Amniotic stem cell (primary cell): ENCODE measurements at places on chromosomes 13 and 19.

GRCh38 chr13:77040835-77041234, 13.9 kb upstream of the FBXL3 start:
- DNase-seq: no peak

GRCh38 chr13:37070956-37071355, 11.5 kb upstream of the SUPT20H start:
- no peak for DNase-seq

- no peak for DNase-seq
Measured at GRCh38 chr13:30192320-30193093, 114.8 kb downstream of the KATNAL1 start.

DNA sequence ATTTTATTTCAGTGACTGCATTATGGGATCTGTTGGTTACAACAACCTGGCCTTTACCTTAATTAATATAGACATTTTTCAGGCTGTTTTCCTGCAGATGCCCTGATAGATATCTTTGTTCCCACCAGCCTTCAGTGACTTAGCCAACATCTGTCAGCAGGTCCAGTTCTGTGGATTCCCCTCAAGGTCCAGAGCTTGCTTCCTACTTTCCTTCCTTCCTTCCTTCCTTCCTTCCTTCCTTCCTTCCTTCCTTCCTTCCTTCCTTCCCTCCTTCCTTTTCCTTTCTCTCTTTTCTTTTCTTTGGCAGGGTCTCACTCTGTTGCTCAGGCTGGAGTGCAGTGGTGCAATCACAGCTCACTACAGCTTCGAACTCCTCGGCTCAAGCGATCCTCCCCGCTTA, 14.4 kb upstream of the CYP2B6 start:
- no peak for DNase-seq

- DNase-seq: no peak
Measured at GRCh38 chr19:42378225-42379215, 11.6 kb downstream of the CNFN start.

DNA sequence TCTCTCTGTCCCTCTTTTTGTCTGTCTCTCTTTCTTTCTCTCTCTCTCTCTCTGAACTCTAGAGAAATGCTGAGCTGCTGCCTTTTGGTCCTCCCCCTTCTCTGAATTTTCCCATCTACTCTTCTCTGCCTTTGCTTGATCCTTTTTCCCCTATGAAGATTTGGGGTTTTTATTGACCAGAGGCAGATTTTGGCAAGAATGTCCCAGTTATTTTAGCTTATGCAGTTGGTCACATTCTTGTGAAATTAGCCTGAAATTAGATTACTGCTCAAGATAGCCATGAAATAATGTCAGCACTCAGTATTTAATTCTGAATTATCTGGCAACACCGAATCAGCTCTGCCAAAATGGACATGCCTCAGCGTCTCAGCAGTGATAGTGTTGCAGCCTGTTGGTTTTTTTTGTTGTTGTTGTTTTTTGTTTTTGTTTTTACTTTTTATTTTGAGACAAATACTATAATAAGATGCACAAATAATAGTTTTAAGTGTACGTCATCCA, 17.2 kb upstream of the SPART start:
- DNase-seq: no peak

DNA sequence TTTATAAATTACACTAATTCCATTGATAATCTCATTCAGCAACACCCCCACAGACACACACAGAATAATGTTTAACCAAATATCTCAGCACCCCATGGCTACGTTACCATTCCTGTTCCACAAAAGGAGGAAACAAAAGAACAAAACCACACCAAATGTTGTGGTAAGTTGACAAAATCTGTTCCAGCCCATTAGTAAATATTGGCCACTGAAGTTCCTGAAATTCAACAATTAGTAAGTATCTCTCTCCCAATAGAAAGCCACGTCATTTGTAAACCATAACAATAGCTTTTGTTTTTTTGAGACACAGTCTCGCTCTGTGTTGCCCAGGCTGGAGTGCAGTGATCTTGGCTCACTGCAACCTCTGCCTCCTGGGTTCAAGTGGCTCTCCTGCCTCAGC, 2.3 kb upstream of the FCAR start:
- DNase-seq: no peak

DNA sequence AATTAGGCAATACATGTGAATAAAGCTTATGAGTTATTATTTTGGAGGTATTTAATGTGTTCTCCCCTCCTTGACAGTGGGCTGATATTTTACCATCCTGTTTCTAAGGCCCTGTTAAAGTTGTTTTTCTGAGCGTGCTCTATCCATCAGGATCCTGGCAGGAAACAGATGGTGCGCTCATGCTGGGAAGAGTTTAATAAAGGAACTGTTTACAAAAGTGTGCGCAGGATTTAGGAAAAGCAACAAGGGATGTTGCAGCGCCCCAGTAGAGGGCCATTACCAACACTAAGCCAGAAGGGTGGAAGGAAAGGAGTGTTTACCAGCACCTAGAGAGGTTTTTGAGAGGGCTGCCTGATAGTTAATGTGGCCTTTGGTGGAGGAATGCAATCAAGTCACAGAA, 374.5 kb downstream of the KCNRG start:
- DNase-seq: no peak

GRCh38 chr13:107834281-107834680, 381.1 kb downstream of the LIG4 start:
- no peak for DNase-seq

DNA sequence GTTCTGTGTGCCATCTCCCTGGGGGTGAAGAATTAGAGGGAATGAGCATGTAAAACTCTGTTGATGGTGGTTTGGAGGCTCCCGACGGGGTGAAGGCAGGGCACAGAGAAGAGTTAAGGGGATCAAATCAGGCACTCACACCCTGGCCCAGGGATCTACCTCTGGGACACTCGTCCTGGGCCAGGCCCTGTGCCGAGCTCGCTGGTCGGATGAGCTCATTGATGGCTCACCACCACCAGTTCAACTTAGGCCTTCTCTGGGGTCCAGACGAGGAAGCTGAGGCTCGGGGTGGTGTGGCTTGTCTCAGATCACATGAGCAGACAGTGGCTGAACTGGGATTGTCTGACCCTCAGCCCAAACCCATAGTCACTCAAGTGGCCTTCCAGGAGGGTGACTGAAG, 1.6 kb downstream of the NACC1 start:
- DNase-seq: no peak

GRCh38 chr13:39665763-39666162, 10.3 kb downstream of the COG6 start:
- DNase-seq: no peak

DNA sequence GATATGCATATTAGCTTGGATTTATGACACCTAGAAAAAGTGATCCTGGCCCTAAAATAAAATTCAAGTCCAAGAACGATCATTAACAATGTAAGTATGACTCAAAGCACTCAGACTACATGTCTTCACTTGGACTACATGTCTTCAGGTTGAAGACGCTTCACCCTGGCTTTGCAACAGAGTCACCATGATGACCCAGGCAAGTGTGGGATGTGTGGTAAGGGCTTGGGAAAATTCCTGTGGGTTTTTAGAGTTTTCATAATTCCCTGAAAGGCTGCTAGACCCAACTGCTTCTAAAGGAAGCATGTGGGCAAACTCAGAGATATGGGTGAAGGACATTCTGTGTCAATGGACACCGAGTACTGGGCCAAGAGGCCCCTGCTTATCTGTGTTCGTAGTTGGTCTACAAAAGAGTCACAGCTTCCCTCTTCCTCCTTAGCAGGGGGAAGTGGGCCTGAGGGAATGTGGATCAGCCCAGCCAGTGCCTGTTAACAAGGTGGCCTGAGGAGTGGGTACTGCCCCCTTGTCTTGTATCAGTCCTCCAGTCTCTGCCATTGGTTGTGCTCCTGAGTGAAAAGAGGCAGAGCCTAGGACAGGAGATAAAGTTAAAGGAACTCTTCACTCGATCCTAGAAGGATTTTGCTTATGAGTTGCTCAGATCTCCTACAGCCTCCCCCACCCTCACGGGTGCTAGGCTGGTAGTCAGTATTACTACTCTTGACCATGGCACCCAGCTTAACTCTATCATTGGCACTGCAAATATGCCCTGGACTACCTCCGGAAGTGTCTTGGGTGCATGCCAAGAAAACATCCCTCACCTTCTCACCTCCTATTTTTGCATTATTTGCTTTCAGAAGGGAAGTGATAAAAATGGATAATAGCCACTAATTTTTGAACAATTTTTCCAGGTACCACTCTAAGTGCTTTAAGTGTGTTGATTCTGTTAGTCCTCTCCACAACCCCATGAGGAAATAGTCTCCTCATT, 406.3 kb downstream of the COG6 start:
- no peak for DNase-seq

GRCh38 chr13:113724016-113724758, 34.8 kb upstream of the TMEM255B start:
- no peak for DNase-seq

- peak; percentile 91 for DNase-seq
Measured at GRCh38 chr19:9792206-9793070, 23.9 kb upstream of the ZNF846 start.

DNA sequence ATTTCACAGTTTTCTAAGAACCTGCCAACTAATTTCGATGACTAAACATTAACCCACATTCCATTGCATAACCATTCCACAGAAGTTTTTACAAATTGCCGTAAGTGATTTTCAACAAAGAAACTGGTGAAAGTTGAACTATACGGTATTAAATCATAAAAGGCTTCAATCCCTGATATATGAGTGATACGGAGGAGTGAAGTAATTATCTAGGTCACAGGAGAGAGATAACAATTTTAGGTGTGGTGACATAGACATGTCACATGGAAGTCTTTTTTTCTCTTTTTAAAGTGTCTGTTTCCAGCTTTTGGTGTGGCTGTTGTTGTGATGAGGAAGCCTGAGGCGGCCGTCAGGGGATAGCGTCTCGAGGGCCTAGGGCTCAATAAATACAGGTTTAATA, 29.4 kb downstream of the TBC1D4 start:
- DNase-seq: no peak

- no peak for DNase-seq
Measured at GRCh38 chr19:53531457-53531856, 6.5 kb upstream of the ZNF331 start.

- no peak for DNase-seq
Measured at GRCh38 chr19:33248104-33248503, 22.5 kb upstream of the SLC7A10 start.

GRCh38 chr13:86425170-86425815, 626.1 kb upstream of the SLITRK6 start:
- no peak for DNase-seq

- DNase-seq: no peak
Measured at GRCh38 chr19:47028195-47028601, 8.6 kb downstream of the NPAS1 start.

DNA sequence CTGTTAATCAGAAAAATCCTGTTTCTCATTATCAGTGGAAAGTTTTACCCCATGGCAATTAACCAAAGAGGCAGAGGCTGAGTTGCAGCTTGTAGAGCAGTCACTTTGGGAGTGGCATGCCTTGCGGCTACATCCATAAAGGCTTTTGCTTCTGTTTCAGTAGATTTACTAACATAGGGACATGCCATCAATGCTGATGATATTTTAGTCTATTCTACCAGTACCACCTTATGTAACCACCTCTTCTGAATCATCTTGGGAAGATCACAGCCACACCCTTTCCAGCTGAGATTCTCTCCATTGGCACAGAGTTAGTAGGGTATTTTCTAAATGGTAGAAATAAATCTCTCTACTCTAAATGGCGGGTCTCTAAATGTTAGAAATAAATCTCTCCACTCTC, 37.5 kb downstream of the POSTN start:
- DNase-seq: no peak

GRCh38 chr19:19171821-19172532, 1.9 kb upstream of the MEF2B start:
- no peak for DNase-seq

DNA sequence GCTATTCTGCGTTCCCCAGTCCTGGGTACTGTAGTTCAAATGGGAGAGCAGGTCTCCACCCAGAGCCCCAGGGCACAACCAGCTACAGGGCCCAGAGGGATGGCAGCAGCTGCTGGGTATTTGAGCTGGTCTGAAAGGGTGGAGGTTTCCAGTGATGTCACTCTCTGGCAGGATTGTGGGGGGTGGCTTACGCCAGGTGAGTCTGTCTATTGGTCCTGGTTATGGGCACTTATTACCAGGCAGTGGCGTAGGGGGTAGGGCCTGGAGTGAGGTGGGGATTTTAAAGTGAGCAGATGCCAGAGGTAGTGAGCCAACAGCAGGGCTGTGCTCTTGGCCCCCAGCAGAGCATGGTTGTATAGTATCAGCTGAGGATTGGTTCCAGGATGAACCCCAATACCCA, 6.2 kb downstream of the RPS19 start:
- no peak for DNase-seq

DNA sequence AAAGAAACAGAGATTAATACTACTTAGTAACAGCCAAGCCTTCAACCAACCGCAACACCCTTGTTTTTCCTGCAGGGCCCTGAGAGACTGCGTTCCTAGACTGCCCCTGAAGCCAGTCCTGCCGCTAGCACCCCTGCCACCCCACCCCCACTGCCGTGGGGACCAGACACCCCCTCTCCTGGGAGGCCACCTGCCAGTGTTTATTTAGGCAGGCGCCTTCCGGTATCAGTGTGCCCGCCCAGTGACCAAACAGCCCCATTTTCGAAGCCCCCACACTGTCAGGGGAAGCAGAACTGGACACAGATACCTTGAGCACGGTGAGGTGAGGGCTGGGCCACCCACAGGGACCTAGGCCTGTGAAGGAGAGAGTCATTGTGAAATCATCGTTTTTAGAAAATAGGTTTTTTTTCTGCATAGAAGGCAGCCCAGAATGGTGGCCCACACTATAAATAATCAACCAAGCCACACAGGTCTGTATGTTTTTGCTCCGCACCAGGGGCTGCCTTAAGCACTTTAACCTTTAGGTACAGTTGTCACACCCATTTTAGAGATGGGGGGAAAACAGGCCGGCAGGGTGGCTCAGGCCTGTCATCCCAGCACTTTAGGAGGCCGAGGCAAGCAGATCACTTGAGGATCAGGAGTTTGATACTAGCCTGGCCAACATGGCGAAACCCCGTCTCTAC, 3.5 kb upstream of the TLE5 start:
- no peak for DNase-seq

DNA sequence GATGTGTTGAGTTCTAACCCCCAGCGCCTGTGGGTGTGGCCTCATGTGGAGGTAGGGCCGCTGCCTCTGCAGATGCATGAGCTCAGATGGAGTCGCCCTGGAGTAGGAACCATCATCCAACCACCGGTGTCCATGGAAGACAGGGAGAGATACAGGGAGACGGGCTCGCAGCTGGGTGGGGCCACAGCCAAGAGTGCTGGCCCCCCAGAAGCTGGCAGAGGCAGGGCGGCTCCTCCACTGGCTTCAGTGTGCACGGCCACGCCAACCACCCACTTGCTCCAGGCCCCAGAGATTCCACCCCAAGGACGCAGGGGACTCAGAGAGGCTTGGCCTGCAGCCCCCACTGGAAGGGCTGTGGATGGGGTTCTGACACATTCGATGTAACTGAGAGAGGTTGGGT, 5.4 kb upstream of the MCF2L start:
- no peak for DNase-seq

GRCh38 chr13:39602277-39602613, 748 bp downstream of the LHFPL6 start:
- no peak for DNase-seq

- DNase-seq: no peak
Measured at GRCh38 chr19:51713319-51714285, 10.2 kb downstream of the HAS1 start.
